Inflammatory macrophage treated with lipopolysaccharide for 1 hour (primary cell): ENCODE measurements at places on chromosomes 1 and 21.

- peak; percentile 28 for DNase-seq
Measured at GRCh38 chr1:192445839-192446489, 129.2 kb downstream of the RGS21 start.

GRCh38 chr1:151189637-151190445 is at the start of gene VPS72:
Gene VPS72, minus strand, starts transcription at chr1:151190197. Its CDS starts 76 bp downstream, at chr1:151190121.
- DNase-seq, result peak; percentile 78

DNA sequence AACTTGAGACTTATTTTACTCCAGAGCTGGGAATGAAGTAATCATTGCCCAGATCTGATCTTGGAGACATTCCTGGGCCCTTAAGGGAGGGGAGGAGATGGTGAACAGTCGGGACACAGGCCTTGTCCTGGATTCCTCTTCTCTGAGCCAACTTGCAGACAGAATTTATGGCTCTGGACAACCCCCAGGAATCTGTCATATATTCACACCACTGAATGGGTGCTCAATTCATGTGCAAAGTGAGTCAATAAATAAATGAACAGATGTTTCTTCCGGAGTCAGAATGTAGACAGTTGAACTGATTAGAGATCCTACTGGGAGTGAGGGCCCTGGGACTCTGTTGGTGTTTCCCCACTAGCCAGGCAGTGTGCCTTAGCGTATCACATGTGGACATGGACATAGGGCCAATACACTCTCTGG is 2.6 kb downstream of the TUFT1 start:
- no peak for DNase-seq

GRCh38 chr21:40335704-40336103 is 468.5 kb downstream of the PCP4 start:
- no peak for DNase-seq

DNA sequence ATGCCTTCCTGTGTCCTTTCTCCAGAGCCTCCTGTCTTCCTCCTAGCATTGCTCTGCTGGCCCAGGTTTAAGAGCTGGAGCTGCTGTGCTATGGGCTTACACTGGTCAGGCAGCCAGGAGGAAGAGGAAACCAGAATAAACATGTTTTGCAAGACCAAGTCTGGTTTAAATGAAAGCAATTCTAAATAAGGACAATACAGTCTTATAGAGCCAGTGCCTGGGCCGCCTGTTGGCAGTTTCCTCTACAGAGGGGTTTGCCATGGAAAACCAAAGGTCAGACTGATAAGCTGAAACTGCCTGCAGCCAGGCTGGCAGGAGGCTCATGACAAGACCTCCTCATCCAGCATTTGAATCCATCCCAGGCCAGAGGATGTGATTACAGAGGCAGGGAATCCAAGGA is 92.9 kb upstream of the FGGY start:
- DNase-seq, result peak; percentile 65

GRCh38 chr1:225965231-225965630 is 24.2 kb upstream of the LEFTY2 start:
- DNase-seq, result no peak
